ENCODE measurements at places on chromosomes 6 and 20.

- DNase-seq, result no peak
These were observed 73.4 kb downstream of the MYB start for GRCh38 chr6:135254471-135254870.

- DNase-seq, result no peak
These were observed 208.7 kb downstream of the PRL start for GRCh38 chr6:22087960-22088706.

DNA sequence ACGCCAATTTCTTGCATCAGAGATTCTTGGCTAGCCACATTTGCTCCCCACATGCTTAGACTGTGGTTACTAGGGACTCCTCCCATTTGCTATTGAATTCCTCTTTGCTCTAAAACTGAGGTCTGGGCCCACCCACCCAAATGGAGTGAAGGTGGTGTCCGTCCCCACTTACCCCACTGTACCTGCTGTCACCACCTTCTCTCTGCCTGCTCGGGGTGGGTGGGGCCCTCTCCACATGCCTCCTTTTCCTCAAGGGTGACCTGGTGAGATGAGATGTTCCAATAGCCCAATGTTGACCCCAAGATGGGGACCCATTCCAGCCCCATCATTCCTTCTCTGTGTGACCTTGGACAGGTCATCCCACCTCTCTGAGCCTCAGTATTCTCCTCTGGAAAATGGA, 74.6 kb downstream of the GNAS-AS1 start:
- DNase-seq, result no peak

- no peak for DNase-seq
These were observed 568.4 kb upstream of the MAP3K7 start for GRCh38 chr6:91155129-91155785.
